Left hindlimb (tissue), 1 donor: ENCODE measurements at places on chromosomes 2 and 18.
A peak's percentile ranks its signal among the peaks of the same experiment; 100 is the strongest.

DNA sequence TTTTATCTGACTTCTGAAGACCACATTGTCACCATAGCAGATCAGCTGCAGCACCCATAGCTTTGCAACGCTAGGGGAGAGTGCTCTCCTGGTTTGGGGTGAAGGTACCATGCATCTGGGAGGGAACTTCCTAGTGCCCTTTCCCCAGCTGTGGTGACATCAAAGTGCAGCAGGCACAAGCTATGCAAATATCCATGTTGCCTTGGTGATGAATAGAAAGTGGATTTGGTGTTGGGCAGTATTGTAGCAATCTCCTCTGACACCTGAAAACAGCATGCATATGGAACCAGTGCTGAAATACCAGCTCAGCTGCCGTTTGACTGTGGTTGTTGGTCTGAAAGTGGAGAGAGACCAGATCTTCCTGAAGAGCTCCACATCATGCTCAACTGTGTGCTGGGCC, 37.1 kb downstream of the BCL2L11 start:
- no peak for DNase-seq

GRCh38 chr18:40413160-40413559, 1541.9 kb upstream of the PIK3C3 start:
- DNase-seq: peak; percentile 34

DNA sequence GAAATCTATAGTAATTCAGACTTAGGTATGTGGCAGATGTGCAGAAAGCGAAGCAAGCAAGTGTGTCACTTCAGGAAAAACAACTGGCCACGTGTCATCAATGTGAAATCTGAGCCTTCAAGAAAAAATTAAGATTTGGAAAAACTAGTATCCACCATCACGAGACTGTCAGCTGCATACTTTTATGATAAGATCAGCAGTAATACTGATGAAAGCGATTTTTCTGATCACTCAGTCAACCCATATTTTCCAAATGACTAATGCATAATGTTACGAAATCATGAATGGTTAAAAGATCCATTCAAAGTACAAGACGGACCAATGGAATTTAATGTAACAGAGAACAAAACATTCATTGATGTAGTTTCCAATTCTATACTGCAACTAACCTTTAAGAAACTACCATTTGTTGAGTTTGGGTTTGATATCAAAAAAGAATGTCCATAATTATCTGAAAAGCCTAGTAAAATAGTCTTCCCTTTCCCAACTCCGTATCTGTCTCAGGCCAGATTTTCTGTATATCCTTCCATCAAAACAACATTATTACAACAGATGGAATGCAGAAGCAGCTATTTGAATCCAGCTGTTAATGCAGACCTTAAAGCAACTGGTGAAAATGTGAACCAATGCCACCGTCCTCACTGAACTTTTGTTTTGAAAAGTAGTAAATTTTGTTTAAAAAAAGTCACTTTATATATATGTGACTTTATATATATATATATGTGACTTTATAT, 17.0 kb upstream of the BCL2 start:
- no peak for DNase-seq

DNA sequence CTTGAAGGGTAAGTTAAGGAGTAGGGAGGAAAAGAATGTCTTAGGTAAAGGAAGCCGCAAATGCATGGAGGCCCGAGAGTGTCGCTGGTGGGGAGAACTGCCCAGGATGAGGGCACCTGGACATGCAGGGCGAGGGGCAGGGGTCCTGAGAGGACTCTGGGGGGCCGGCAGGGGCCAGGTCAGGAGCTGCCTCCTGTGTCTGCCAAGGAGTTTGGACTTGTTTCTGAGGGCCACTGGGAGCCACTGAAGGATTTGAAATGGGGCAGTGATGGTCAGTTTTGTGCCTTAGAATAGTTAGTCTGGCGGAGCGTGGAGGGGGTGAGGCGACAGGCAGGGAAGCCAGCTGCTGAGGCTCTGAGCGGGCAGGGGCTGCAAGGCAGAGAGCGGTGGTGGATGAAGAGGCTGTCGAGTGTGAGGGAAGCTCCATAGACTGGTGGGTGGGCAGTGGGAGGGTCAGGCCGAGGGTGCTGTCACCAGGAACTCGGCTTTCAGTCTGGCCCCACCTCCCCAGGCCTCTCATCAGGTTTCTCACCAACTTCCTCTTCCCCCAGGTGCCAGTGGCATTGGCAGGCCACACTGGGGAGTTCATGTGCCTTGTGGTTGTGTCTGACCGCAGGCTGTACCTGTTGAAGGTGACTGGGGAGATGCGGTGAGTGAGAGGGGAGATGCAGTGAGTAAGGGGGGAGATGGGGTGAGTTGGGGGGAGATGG, 14.7 kb upstream of the SLC4A3 start:
- no peak for DNase-seq

DNA sequence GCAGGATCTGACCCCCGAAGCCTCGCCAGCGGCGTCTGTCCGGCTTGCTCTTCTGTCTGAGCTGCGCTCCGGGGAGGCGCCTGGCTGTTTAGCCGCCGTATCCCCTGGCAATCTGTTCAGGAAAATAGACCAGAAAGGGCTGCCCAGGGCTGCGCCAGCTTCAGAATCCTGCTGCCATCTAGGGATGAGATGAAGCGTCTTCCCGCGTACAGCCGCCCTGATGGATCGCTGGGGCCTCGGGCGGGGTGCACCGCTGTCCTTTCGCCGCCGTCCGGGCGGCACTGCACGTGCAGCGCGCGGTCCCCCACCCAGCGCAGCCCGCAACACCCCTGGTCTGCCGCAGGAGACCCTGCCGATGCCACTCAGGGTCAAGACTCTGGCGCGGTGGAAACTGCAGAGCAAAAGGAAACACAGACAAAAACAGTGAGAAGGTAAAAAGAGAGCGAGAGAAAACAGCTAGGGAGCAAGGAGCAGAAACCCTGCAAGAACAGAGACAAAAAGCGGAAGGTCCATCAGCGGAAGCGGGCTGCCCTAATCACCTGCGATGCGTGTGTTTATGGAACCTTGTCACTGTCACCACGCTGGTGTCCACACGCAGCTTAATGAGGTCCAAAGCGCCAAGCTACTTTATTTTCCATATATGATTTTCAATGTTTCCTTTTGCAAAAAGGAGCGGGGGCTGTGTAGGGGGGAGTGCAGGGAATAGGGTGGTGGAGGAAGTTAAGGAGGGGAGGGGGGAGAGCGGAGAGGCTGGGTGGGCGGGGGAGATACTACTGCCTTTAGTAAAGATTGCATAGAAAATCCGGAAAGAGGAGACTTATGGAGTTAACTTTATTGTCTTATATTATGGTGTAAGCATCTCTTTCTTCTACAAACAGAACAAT, 2113.3 kb upstream of the PIK3C3 start:
- peak; percentile 86 for DNase-seq

- DNase-seq: no peak
Measured at GRCh38 chr18:9095297-9096006, 7.0 kb upstream of the NDUFV2 start.

- DNase-seq: no peak
Measured at GRCh38 chr2:111032721-111033429, 87.8 kb upstream of the BCL2L11 start.

DNA sequence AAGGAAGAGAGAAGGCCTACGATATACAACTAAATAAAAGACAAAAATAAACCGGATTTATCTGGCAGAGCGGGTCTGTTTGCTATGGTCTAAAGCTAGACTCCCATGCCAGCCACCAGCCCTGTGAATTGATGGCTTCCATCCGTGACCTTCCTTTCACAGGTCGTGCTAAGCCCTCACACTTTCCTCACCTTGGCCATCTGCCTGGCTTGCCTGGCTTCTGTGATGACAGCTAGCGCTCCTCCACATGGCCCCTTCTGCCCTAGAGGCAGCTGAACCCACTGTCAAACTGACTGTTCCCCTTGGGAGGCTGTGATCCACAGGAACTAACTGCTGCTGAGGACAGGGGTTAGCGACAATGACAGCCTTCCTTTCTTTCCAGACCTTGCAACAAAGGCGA, 32.5 kb downstream of the GAREM1 start:
- DNase-seq: no peak

DNA sequence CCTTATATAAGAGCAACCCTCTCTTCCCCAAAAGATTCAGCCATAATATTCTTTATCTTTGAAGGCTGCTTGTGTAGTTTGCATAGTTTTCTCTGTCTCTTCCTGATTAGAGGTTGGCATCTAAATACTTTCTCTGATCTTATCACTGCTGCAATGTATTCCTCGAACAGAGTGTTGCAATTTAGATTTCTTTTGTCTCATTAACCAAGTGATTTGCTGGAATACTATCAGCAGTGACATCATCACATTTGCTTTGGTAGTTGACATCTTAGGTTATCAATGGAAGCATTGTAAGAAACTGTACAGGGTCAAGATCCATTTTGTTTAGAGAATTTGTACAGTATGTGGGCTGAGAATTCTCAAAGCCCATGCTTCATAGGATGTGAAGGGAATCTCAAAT, 72.0 kb upstream of the NEUROD1 start:
- no peak for DNase-seq

GRCh38 chr2:65724752-65725151, 292.4 kb upstream of the SPRED2 start:
- no peak for DNase-seq
